Mucosa of descending colon (tissue), 3 donors: ENCODE measurements at places on chromosomes 6 and 20. TPM values are rescaled to one million over a fixed set of nuclear protein-coding genes. Genes with fewer than 3 reads are reported as not detected.

IL17F gene
- total RNA-seq: not detected

DNA sequence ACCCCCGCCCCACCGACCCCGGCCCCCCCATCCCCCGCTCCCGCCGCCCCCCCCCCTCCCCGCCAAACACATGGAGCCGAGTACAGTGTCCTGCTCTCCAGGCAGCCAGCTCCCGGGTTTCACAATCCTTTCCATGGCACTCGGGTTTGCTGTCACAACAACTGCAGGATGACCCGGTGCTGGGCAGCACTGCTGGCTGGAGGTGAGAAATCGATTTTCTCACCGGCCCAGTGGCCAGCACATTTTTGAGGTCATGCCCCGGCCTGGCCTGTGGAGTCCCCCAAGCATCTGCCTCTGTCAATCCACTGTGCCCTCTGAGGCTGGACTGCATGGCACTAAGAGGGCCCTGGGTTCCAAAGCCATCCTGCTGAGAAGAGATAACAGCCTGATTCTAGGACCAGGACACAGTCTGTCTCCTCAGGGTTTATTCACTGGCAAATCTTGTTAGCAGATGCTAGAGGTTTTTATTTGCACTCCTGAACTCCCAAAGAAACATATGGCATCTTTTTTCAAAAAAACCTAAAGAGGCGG, 129.5 kb downstream of the NFATC2 start:
- no peak for DNase-seq

DNA sequence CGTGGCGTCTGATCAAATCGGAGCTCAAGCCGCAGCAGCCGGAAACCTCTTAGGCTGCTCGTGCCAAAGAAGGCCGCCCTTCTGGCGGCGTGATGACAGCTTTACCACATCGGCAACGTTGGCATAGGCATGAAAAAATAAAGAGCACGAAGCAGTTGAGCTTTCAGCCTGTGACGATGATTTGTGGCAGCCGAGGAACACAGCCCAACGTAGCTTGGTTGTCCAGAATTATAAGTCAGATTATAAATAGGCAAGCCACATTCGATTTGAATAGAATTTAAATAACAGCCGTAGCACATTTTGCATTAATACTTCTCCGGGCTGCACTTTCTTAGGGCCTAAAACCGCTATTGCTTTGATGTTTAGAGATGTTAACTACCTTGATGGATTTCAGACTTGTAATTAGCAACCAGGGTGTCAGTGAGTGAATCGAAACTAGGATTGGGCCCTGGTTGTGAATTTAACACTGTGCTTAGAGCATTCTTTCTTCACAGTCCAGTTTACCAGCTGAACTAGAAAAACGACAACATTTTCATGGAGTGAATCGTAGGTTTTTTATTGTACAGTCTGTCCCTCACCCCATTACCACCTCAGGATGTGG, 864 bp upstream of the BCLAF1 start:
- DNase-seq: peak; percentile 78

- DNase-seq: peak; percentile 77
Measured at GRCh38 chr6:21914121-21914973, 320.8 kb downstream of the SOX4 start.

GRCh38 chr6:84847390-84848160, 83.2 kb upstream of the TBX18 start:
- no peak for DNase-seq

DNA sequence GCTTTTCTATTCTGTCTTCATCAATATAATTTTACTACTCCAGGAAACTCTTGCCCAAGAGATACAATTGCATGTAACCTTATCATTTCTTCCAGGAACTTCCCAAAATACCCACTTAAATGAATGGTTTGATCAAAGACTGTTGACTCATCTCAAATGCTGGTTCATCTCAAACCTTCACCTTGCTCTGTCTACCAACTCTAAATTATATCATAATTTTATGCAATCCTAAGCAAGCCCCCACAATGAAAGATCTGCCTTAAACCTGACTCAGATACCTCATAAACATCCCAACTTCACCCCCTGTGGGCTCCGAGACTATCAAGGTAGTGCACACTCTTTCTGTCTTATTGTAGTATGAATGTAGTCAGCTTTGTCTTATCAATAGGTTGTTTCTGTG, 65.5 kb upstream of the GCM1 start:
- no peak for DNase-seq

- DNase-seq: no peak
Measured at GRCh38 chr6:138261116-138261780, 43.0 kb upstream of the PBOV1 start.

- peak; percentile 37 for DNase-seq
Measured at GRCh38 chr20:62708591-62709536, at the start of gene NTSR1. NTSR1 (plus strand) TSS chr20:62708836; CDS start chr20:62709208, 372 bp downstream.

DNA sequence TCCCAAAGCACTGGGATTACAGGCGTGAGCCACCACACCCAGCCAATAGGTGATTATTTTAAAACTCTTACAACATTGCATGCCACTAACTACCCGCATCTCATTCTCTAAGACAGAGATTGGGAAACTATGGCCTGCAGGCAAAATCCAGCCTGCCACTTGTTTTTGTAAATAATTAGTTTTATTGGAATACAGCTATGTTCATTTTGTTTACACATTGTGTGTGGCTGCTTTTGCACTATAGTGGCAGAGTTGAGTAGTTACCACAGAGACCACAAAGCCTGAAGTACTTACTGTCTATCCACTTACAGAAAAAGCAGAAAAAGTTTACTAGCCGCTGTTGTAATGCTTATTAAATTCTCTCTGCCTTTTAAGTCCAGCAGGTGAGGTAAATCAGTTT, 16.4 kb upstream of the PKIG start:
- no peak for DNase-seq

DNA sequence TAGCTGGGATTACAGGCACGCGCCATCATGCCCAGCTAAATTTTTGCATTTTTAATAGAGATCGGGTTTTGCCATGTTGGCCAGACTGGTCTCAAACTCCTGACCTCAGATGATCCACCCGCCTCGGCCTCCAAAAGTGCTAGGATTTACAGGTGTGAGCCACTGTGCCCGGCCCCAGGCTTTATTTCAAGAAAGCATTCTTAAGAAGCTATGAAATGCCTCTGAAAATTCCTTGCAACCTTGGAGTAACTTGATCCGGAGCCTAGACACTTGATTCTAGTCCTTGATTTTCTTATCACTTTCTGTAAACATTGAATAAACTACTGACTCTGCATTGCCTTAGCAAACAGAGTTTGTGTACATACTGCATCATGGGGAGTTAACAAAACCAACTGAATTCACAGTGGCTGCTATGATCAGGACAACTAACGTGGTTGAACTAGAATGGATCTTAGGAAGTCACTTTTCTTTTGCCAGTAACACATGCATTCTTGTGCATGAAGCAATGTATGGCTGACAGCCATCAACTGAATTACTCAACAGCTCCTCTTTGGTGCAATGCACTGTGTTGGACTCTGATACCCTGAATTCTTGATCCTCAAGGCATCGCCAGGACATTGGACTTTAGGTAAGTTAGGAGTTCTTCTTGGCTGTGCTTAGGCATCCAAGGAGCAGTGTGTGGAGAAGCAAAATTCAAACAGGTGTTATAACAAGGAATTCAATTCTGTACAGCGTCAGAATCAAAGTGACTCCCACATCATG, 102.8 kb upstream of the TMEM170B start:
- DNase-seq: peak; percentile 64
